Breast epithelium (tissue), 4 donors: ENCODE measurements at places on chromosomes 1 and 21.

GRCh38 chr21:35367553-35367952 is 318.5 kb upstream of the RUNX1 start:
- DNase-seq, result no peak

DNA sequence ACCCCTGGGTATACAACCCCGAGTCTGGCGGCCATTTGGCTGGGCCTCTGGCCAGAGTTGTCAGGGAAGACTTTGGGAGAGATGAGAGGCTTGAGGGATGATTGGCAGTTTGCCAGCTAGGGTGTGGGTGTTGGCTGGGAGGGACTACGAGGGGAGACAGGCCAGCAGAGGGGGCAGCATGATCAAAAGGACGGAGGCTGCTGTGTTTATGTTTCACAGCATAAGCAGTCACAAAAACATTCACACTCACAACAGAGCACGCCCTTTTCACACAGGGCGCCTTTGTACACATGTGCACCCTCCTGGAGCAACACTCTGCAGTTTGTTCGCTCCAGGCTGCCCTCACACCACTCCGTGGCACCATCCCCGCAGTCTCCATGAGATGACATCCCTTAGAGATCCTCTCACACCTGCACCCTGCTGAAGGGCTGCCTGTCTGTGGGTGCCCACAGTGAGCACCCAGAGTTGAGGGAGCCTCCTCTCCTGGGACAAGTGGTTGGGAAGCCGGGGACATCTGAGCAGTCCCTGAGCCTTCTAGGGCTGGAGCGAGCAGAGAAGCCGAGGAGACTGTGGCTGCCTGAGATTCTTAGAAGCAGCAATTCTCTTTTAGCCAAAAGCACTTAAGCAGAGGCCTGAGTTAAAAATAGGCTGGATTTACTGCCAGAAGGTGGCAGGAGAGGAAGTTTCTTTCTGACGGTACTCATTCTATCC is 15.4 kb downstream of the EFNA3 start:
- DNase-seq, result no peak

- no peak for DNase-seq
Observed at GRCh38 chr1:178166429-178167024, 72.6 kb downstream of the RASAL2 start.

GRCh38 chr1:212950243-212951125 is at the start of gene VASH2:
TSS of gene VASH2 (plus strand) at chr1:212950541. CDS start at chr1:212951543, 1,002 bp downstream.
- peak; percentile 76 for DNase-seq

DNA sequence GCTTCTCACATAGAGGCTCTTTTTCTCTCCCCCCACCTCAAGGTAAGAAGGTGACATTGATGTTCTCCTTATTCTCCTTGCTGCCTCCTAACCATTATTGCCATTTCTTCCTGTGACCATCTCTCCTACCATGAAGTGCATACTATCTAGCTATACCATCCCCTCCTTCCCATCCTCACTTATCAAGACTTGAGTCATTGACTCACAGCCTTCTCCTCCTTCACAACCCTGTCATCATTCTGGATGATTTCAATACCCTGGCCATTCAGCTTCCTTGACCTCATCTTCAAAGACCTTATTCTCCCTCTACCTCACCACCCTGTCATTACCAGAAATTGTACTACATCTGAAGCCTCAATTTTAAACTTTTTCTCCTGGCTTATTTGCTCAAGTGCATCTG is 10.9 kb upstream of the HIPK1 start:
- DNase-seq, result no peak

DNA sequence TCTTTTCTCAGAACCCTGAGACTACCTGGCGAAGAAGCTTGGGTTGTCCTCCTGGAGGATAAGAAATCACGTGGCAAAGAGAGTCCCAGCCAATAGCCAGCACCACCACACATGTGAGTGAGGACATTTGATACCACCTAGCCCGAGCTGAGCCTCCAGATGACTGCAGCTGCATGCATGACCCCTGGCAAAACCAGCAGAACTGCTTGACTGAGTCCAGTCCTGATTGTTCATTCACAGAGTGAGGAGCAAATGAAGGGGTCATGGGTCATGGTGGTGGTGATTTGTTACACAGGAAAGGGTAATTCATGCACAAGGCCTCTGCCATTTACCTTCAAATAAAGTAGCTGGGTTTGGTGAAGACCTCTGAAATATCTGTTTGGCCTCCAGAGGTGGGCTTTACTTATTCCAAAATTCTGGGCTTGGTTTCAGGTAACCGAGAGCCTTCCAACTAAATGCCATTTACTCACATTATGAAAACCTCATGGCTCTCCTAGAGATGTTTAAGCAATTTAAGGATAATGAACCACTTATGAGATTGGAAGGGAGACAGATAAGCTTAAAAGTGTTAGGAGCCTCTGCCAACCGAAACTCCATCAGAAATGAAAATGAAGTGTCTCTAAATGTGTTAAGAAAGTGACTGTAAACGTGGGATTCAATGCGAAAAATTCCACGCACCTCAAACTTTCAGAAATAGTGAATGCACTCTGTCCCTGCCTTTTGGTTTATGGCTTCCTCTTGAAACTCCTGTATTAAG is 163.3 kb downstream of the SLC35F3 start:
- DNase-seq, result no peak

DNA sequence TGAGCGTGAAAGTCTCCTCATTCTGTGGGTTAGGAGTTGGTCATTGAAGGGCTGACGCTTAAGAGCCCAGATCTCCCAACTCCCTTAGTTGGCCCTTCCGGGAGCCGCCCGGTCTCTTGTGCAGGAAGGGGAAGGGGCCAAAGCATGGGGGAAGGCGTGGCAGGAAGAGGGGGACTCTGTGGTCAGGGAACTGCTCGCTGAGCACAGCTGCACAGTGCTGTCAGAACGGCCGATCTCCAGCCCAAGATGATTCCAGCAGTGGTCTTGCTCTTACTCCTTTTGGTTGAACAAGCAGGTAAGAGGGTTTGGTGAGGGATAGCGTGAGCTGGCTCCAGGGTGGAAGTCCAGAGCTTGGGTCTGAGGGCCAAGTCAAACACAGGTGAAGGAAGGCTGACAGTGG is at the start of gene FCER1G:
Gene FCER1G (plus strand): TSS at position 220 of the 400 bp plus-strand sequence. CDS start 27 bp downstream, at position 247.
- DNase-seq, result no peak

- DNase-seq, result no peak
Observed at GRCh38 chr1:47477595-47478080, 39.8 kb downstream of the FOXD2 start.

DNA sequence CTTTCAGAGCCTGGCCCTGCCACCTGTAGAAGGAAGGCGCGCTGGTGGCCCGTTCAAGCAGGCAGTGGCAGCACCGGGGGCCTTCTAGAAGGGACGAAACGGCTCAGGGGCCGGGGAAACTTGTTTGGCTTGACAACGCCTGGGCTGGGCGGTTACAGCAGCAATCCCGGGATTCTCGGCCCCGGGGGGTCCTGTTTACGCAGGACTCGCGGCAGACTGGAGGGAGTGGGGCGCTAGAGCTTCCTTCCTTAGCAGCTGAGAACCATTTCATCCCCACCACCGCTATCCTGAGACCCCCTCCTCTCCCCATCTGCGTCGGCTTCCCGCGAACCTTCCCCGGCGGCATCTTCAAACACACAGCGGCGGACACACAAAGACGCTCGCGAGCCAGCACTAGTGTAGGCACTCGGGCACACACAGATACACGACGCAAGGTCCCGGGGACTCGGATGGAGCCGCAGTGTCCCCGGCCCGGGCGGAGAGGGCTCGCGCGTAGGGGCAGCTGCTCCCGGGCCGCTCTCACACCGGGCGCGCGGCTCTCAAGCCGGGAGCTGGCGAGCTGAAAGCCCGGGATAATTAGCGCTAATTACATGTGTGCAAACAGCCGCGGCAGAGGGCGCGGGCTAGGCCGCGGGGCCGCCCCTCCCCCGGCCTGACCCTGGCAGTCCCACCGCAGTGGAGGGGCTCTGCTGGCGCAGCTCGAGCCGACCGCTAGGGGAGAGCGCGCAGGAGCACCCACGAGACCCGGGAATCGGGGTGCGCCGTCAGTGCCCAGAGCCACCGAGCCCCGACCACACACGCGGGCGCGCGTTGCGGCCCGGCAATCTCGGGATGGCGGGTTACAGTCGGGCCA is 271.4 kb downstream of the FOXD2 start:
- no peak for DNase-seq

DNA sequence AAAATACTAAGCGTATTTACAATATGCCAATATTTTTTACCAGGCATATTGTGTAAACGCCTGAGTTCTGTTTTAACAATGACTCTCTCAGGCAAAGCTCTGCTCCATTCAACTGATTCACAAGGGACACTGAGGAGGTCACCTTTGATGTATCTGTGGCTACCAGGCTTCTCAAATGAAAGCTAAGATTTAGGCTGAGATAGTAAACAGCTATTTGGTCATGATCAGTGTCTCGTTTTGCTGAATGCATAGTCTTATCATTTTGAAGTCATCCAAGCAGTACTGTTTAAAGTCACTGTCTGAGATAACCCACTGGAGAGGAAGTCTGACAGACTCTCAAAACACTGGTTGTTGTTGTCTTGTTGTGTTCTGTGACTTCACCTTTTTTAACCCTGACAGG is 13.7 kb upstream of the PLPPR5 start:
- DNase-seq, result no peak

DNA sequence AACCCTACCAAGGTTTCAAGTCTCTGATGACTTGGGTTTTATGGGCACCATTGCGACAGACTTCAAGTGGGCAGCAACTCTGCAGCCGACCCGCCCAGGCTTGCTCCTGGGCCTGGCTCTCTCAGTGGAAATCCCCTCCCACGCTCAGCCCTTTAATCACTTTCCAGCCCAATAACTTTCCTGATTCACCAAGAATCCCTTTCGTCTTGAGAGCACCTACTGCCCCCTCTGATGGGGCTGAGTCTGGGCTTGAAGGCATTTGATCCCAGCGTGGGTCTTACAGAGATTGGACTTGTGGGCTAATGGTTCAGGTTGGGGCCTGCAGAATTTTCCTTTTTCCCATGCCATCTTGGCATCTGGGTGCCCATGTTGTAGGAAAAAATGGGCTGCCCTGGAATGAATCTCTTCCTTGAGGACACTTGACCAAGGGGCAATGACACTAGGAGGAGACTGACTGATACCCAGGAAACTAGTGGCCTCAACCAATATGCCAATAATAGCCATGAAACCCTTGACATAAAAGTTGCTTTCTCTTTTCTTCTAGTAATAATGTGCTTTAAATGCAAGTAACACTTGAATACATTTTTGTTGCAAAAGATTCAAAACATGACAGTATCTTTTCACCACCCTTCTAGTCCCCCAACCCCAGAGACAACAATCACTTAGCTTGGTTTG is 7.8 kb upstream of the PHLDA3 start:
- no peak for DNase-seq

- peak; percentile 75 for DNase-seq
Observed at GRCh38 chr1:110003747-110004428, 19.3 kb downstream of the AHCYL1 start.

- DNase-seq, result no peak
Observed at GRCh38 chr1:38730511-38731397, 128.8 kb downstream of the RRAGC start.

DNA sequence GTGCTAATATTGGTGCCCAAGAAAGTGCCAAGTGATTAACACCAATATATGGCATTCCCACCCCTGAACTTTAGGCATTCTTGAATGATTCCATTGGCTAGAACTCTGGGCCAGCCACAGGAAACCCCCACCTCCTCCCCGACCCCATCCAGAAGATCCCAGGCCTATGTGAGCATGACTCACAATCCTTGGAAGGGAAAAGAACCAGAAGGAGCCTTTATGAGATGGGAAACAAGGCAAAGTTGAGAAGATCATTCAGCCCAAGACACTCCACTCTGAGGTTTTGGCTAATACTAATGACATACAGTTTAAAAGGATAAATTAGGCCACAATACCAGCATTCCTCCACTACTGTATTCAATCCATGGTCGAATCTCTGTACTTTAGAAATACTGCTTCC is 21.8 kb downstream of the ELK4 start:
- DNase-seq, result no peak
